ENCODE measurements at places on chromosomes 7 and 10. TPM values are rescaled to one million over a fixed set of nuclear protein-coding genes. Genes with fewer than 3 reads are reported as not detected.

OR2A5 gene
- total RNA-seq = not detected

FXYD4 gene
- total RNA-seq = not detected

PHKG1 gene
- 1.2 TPM for total RNA-seq

CNPY1 gene
- total RNA-seq = not detected

MUC12 gene
- 0.31 TPM for total RNA-seq

DNA sequence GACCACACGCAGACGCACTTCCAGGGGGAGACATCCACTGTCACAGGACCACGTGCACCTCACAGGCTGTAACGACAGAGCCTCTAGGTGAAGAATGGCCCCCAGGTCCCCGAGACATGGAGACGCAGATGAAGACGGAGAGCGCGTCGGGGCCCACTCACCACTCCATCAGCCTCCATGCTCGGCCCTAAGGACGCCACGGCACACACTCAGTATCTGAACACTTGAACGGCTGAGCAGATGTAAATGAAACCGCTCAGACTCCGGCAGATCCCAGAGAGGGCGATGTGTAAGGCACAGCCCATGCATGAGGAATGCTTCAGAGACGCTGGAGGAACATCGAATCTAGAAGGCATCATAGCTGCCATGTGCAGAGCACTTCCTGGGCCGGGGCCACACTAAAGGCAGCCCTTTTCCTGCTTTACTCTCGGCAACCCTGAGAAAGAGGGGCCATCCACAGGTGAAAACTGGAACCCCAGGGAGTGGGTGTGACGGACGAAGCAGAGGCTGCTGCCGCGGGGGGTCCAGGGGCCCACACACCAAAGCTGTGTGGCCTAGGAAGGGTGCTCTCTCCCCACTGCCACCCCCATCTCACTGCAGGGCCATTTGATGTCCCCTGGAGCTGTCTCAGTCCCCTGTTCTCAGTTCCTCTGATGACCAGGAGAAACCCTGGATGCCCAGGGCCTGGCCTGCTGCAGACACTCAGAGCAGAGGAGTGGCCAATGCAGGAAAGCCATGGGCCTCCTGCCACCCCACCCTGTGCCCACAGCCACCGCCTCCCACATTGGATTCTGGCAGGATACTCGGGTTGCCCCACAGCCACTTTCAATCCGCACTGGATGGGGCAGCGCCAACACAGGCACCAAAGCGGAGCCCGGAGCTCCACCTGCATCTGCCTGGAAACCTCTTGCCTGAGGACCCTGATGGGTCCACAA lies 253.8 kb downstream of the MAD1L1 start:
- no peak overlapping the region for H3K4me3 ChIP-seq
- H3K4me1 ChIP-seq = peaks cover 7% of the 10 kb centered on the region
- peaks cover 22% of the 10 kb centered on the region for H3K36me3 ChIP-seq
- no peaks in the 10 kb centered on the region for H3K27me3 ChIP-seq

- H3K4me3 ChIP-seq = no peak overlapping the region
- no peak for DNase-seq
- H3K27ac ChIP-seq = no peak overlapping the region
Measured at GRCh38 chr7:48904975-48905374, 19.4 kb upstream of the CDC14C start.

DNA sequence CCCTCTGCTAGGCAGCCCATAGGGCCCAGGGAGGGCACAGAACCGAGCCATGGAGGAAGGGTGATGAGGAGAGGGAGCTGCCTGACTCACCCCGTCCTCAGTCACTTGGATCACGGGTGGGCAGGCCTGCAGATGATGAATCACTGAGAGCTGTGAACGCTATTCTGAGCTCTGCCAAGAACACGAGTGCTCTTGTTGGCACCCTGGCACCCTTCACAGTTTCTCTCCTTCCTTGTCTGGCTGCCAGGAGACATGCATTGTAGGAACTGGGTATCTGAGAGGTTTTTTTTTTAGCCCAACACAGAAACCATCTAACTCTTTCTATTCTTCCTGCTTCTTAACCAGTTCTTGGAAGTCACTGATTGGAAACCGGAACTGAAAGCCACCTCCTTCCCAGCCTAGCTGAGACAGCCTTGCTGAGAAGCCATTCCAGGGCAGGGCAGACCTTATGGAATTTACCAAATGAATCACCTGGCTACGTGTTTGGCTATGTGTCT lies 82.1 kb downstream of the SLC37A3 start:
- no peak overlapping the region for H3K27ac ChIP-seq
- no peak for DNase-seq
- peaks cover 14% of the 10 kb centered on the region for H3K36me3 ChIP-seq
- no peak overlapping the region for H3K4me3 ChIP-seq
- H3K27me3 ChIP-seq = no peaks in the 10 kb centered on the region

- H3K27me3 ChIP-seq = no peaks in the 10 kb centered on the region
- H3K27ac ChIP-seq = no peak overlapping the region
Measured at GRCh38 chr7:133775201-133775600, 351.9 kb upstream of the LRGUK start.

- peaks cover 12% of the 10 kb centered on the region for H3K27me3 ChIP-seq
- no peaks in the 10 kb centered on the region for H3K4me1 ChIP-seq
- no peak for DNase-seq
- H3K36me3 ChIP-seq = no peaks in the 10 kb centered on the region
- H3K27ac ChIP-seq = no peak overlapping the region
Measured at GRCh38 chr7:50213622-50214017, 90.9 kb upstream of the IKZF1 start.

GRCh38 chr7:4724648-4725013 lies 42.5 kb downstream of the FOXK1 start:
- peak overlapping the region; percentile 94 for H3K27ac ChIP-seq
- H3K27me3 ChIP-seq = no peaks in the 10 kb centered on the region
- DNase-seq = no peak
- peaks cover 20% of the 10 kb centered on the region for H3K4me1 ChIP-seq
- peaks cover 6% of the 10 kb centered on the region for H3K36me3 ChIP-seq

- H3K27ac ChIP-seq = no peak overlapping the region
- no peaks in the 10 kb centered on the region for H3K27me3 ChIP-seq
Measured at GRCh38 chr7:22185559-22185958, 171.4 kb downstream of the RAPGEF5 start.

DNA sequence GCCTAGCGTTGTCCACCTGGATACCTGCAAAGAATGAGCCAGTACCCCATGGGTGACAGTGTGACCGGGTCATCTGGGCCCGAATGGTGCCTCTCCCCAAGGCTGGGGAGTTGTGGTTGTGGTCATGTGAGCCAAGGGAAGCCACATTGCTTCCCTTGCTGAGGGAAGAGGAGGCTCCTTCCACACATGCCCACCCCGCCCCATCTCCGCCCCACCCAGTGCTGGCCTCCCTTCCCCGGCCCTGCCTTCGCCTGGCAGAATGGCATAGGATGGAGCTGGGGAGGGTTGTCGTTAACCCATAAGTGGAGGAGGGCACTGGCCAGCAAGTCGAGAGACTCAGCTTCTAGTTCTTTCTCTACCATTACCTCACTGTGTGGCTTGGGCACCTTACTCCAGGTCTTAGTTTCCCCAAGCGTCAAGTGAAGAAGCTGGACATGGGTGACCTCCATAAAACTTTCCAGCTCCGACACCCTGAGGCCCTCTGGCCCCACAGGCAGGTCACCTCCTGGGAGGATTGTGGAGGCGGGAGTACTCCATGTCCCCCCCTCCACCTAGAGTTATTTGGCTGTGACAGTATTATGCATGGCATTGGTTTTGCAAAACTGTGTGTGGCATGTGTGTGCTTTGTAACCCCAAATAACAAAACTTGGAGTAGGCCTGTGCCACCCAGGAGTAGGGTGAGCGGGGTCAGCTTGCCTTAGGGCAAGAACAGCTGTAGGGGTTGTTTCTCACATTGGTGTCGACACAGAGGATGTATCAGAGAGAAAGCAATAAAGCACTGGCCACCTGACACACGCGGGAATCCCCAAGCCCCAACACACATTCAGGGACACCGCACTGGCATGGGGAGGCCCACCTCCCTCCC lies 90.5 kb upstream of the MACROH2A2 start:
- H3K36me3 ChIP-seq = no peaks in the 10 kb centered on the region
- no peaks in the 10 kb centered on the region for H3K4me1 ChIP-seq
- H3K27ac ChIP-seq = no peak overlapping the region
- peaks cover 13% of the 10 kb centered on the region for H3K27me3 ChIP-seq

DNA sequence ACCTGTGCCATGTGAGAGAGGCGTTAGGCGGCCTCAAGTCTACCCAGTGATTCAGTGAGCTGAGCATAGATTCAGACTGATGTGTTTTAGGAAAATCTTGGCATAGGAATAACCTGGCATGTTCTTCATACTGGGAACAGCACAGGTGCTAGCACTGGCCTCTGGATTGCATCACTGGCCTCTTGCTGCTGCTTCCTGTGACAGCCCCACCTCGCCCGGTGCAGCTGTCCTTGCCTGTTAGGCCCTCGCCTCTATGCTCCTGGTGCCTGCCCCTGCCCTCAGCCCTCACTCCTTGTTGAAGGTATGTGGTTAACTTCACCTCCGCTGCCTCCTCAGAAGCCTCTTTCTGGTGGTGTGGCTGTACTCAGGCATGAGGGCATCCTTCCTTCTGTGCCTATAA lies 46.2 kb downstream of the BLNK start:
- DNase-seq = no peak
- H3K4me3 ChIP-seq = no peak overlapping the region
- H3K36me3 ChIP-seq = no peaks in the 10 kb centered on the region
- no peaks in the 10 kb centered on the region for H3K4me1 ChIP-seq
- no peak overlapping the region for H3K27ac ChIP-seq

DNA sequence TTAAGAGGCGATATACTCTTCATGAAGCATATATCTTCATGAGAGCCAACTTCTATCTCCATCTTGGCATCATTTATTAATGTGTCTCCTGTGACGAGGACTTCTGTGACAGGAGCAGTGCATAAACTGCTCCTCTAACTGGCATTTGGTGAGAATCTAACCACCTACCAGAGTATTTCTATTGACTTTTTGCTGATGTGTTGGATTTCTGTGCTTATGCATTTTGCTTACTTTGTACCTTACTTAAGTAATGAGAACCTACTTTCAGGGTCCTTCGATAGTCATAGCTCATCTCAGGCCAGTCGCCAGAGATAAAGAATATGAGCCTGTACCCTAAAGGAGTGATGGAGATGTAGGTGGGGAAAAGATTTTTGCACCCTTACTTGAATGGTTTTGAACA lies 265.7 kb downstream of the SUGCT start:
- H3K27me3 ChIP-seq = no peaks in the 10 kb centered on the region
- no peak overlapping the region for H3K27ac ChIP-seq
- no peak overlapping the region for H3K4me3 ChIP-seq
- no peaks in the 10 kb centered on the region for H3K36me3 ChIP-seq

DNA sequence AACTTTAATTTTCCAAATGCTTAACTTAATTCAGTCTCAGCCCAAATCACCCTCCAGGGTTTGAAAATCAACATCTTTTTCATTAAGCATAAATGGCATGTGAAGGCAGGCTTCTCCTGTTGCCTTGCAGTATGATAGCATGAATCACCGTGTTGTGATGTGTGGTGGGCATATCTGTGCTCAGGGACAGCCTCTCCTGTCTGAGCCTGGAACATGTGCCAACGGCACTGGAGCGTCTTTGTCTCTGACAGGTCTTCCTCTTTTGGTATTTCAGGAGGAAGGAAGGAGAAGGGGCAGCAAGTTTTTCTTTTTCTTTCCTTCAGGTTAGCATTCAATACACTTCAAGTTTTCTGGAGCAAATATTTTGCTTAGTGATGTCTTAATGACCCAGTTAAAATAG lies 57.6 kb downstream of the LRGUK start:
- no peak overlapping the region for H3K27ac ChIP-seq
- H3K4me1 ChIP-seq = no peaks in the 10 kb centered on the region
- H3K4me3 ChIP-seq = no peak overlapping the region
- DNase-seq = no peak
- no peaks in the 10 kb centered on the region for H3K27me3 ChIP-seq

- H3K27ac ChIP-seq = no peak overlapping the region
- H3K4me3 ChIP-seq = no peak overlapping the region
- no peak for DNase-seq
- H3K27me3 ChIP-seq = peaks cover 22% of the 10 kb centered on the region
Measured at GRCh38 chr7:1288996-1289551, 56.4 kb downstream of the UNCX start.

DNA sequence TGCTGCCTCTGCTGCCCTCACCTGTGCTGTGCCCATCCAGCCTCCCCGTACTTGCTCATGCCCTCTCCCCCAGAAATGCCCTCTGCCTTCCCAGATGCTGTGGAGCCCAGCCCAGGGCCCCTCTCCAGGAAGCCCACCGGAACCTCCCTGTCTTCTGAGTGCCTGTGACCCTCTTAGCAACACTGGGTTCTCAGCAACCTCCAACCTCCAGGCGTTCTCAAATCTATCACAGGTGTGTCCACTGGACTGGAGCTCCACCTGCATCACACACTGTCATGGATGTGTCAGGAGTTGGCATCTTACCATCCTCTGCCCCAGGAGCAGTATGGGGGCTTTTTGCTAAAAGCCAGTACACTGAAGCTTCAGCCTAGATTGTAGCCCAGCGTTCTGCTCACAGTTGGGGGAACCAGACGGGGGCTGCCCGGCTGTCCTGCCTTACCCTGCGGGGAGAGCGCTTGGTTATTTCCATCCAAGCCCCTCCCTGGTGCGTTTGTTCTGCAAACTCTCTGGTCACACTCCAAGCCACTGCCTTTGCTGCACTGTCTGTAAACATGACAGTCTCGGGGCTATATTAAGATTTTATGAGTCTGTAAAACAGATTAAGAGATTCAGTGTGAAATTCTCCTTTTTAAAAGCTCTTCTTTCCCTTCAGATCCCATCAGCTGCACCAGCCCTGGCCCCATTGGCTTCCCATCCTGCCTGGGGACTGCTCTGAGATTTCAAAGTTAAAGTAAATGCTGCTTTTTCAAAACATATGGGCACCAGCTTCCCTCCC lies 71.3 kb upstream of the CPXM2 start:
- H3K36me3 ChIP-seq = no peaks in the 10 kb centered on the region
- H3K4me1 ChIP-seq = peaks cover 4% of the 10 kb centered on the region
- H3K27ac ChIP-seq = no peak overlapping the region
- no peak for DNase-seq

DNA sequence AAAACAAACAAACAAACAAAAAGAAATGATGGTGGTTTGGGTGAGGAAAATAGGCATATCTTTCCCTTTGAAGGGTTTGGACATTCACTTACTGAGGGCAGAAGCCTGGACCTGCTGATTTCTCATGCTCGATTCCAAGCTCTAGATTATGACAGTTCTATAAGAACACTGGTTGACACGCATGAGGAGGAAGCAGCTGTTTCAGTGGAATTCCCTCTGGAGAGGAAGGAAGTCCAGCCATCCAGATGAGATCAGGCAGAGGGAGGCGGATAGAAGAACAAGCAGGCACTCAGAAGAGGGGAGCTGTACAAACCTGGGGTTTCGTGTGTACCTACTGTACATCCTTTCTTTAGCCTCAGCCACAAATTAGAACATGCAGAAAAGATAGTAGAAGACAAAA lies 691.9 kb downstream of the INHBA start:
- H3K27ac ChIP-seq = no peak overlapping the region
- DNase-seq = no peak
- peaks cover 4% of the 10 kb centered on the region for H3K4me1 ChIP-seq
- no peaks in the 10 kb centered on the region for H3K27me3 ChIP-seq
- H3K4me3 ChIP-seq = no peak overlapping the region
- no peaks in the 10 kb centered on the region for H3K36me3 ChIP-seq

- H3K4me1 ChIP-seq = peaks cover 31% of the 10 kb centered on the region
- H3K4me3 ChIP-seq = no peak overlapping the region
- H3K36me3 ChIP-seq = no peaks in the 10 kb centered on the region
- peak overlapping the region; percentile 14 for H3K27ac ChIP-seq
Measured at GRCh38 chr10:11150231-11150731, 132.6 kb downstream of the CELF2 start.
